Stimulated activated CD4-positive, alpha-beta T cell treated with anti-CD3 and anti-CD28 coated beads, Interleukin-1b, Interleukin-23, amount 100 ng/mL, for 1 hour (primary cell): ENCODE measurements at places on chromosomes 11 and 22.

DNA sequence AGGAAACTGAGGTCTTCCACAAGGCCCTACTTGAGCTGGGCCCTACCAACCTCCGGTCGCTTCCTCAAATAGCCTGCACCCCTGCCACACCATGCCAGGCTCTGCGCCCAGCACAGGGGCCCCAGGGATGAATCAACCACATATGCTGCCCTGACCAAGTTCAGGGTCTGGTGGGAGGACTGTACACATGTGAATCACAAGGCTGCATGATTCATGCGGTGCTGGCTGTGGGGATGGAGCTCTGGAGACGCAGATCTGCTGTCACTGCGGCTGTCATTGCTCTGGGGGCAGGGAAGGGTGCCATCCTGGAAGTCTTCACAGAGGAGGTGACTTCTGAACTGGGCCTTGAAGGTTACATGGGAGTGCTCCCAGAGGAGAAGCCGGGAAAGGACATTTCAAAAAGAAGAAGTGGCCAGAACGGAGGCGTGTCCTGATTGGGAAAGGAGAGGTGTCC, 21.5 kb downstream of the CYTH4 start:
- DNase-seq, result no peak

DNA sequence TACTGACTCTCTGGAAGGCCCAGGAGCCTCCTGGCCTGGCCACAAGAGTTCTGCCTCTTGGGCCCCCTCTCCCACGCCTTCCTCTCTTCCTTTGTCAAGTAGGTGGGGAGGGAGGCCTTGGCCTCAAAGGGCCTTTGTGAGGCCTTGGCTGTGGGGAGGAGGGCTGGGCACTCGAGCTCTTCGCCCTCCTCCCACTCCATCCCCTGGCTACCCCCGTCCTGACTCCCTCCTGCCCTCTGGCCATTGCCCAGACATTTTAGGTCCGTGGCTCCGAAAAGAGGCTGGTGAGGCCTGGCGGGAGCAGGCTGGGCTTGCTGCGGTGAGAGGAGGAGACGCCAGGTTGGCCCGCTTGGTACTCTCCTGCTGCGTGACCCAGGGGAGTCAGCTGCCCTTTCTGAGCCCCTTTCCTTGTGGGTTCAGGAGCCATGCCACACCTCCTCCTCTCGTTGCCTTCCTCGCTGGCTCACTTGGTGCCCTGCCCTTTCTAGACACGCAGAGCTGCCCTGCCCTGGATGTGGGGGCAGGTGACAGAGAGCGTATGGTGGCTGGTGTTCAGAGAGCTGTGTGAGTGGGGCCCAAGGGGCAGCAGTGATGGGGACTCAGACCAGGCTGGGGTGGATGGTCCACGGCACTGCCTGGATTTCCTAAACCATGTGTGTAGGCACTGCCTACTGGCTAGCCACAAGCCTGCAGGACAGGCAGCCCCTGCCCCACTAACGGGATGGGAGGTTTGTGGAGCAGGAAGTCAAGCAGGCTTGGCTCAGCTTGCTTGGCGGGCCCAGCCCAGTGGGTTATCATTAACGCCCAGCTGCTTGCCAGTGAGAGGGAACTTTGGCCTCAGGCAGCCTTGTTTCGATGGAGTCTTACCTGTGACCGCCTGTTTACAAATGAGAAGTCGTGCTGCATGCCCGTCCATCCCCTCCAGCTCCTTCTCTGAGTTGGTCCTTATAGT, 15.8 kb upstream of the OMP start:
- no peak for DNase-seq

GRCh38 chr11:117483372-117483771, 155.7 kb downstream of the CEP164 start:
- DNase-seq, result no peak

GRCh38 chr22:22838148-22838786, 49.3 kb upstream of the IGLL5 start:
- no peak for DNase-seq

GRCh38 chr11:133917921-133918607, 38.7 kb downstream of the IGSF9B start:
- DNase-seq, result no peak

GRCh38 chr11:68396516-68396915, 64.0 kb upstream of the PPP6R3 start:
- DNase-seq, result no peak

DNA sequence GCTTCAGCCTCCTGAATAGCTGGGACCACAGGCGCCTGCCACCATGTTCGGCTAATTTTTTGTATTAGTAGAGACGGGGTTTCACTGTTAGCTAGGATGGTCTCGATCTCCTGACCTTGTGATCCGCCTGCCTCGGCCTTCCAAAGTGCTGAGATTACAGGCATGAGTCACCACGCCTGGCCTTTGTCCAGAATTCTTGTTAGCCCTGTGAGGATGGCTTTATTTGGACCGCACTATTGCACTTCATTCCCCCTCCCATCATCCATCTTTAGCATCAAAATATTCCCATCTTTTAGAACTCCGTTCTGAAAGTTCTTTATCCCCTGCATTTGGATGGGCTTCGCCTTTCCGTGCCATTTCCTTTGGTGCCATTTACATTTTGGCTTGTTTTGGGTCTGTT, 2.6 kb downstream of the SAMM50 start:
- no peak for DNase-seq

DNA sequence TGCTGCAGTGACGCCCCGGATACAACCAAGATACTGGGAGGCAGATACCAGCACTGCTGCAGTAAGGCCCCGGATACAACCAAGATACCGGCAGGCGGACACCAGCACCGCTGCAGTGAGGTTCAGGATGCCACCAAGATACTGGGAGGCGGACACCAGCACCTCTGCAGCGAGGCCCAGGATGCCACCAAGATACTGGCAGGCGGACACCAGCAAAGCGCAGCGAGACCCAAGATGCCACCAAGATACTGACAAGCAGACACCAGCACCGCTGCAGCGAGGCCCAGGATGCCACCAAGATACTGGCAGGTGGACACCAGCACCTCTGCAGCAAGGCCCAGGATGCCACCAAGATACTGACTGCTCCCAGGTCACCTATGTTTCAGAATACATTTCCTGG, 225.2 kb downstream of the BRD1 start:
- DNase-seq, result no peak
